ENCODE measurements at places on chromosomes 11 and 22.
A peak's percentile ranks its signal among the peaks of the same experiment; 100 is the strongest.

DNA sequence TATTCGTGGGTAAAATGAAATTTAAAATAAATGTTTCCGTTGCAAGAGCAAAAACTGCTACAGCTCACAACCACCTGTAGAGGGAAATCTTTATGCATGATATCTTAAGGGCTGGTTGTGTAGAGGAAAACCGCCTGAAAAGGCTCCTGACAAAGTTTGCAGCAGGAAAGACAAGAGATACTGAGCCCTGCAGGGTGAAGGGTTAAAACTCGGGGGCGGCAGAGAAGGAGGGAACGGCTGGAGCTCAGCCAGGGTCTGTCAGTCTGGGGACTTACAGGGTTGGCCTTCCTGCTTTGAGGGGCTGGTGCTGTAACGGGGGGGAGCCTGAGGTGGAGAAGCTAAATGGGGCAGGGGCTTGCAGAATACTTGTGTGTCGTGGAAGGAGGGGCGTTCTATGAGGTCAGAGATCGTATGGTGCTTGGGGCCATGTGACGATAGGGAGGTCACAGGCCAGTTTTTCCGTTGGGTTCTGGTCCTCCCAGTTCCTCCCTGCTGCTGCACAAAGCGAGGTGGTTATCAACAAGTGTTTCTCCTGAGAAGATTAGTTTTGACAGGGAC, 122.9 kb upstream of the HSD17B12 start:
- no peak for DNase-seq

- DNase-seq, result no peak
These were observed 19.9 kb downstream of the ARAP1 start for GRCh38 chr11:72732329-72732728.

DNA sequence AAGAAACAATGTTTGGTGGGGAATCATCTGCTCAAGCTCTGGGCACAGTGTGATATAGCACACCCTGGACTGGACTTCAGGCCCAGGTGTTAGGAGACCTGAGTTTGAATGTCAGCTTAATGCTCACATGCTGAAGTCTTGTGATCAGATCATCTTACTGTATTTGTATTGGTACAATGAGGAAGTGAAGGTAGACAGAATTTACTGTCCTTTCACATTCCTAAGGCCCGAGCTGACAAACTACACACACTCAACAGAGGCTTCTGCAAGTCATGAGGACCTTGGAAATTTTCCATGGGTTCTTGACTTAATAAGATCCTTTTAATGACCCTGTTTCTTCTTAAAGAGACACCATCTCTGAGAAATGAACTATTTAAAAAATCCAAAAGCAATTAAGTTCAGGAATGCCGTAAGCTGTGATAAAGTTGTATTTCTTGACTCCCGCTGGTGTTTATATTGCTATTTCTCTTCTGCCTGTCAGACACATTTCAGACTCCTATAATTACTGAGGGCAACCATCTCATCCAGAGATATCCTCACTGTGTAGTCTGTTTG, 802.0 kb downstream of the DLG2 start:
- DNase-seq, result no peak

DNA sequence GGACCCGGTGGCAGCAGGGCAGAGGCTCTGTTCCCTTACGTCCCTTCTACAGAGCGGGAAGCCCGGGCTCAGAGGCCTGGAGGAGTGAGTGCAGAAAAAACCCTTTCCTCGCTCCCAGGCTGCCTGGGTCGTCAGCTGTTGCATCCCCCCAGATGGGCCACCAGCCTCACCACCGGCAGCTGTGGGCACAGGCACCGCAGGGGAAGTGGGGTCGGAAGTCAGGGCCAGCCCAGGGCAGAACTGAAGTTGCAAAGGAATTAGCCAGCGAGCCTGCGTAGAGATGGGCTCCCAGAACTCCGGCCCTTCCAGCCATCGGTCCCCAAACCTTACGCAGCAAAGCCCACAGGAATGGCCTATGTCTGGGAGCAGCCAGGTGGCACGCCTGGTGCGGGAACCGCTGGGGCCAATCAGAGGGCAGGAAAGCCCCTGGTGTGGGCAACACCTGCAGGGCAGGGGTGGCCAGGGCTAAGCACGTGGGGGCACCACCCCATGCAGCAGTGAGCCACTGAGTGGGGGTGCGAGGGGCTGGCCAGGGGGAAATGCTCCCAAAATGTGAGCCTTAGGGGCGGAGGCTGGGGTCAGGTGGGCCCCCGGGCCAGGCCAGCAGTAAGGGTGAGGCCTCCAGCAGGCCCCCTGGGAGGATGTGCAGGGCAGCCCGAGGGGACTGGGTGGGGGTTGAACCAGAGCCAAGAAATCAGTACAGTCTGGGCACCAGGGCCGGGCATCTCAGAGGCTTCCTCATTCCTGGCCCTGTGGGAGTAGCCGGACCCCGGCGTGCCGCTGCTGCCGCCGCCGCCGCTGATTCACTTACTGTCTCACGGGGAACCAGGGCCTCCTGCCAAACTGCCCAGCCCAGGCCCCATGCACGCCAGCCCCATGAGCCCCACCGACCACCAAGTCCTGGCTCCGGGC, 58.2 kb downstream of the WNT7B start:
- DNase-seq, result peak; percentile 80

DNA sequence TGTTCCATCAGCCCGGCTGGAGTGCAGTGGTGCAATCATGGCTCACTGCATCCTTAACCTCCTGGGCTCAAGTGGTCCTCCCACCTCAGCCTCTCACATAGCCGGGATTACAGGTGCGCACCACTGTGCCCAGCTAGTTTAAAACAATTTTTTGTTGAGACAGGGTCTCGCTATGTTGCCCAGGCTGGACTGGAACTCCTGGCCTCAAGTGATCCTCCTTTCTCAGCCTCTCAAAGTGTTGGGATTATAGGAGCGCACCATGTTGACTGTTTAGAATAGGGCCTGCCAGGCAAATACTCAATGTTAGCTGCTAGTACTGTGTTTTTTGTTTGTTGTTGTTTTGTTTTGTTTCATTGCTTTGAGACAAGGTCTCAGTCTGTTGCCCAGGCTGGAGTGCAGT, 66.4 kb downstream of the ARHGAP8 start:
- DNase-seq, result no peak

GRCh38 chr22:30861688-30862552, 106.7 kb downstream of the MORC2 start:
- no peak for DNase-seq

- no peak for DNase-seq
These were observed 512.0 kb downstream of the OPCML start for GRCh38 chr11:133020372-133020714.

DNA sequence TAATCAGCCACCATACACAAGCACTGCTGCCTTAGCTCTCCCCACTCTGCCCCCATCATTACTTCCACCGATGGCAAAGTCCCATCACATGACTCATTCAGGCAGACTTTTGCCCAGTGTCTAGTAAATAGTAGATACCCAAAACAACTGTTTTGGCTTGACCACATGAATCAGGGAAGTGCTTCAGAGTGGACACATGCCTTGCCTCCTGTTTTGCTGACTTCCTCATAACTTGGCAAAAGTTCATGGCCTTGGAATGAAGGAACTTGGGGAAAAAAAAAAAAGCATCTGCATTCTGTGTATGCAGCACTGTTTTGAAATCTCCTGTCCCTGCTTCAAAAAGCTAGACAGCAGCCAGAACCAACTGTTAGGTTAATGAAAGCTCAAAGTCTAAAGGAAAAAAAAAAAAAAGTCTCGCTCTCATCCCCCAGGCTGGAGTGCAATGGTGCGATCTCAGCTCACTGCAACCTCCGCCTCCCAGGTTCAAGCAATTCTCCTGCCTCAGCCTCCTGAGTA, 335.3 kb downstream of the FAM181B start:
- peak; percentile 14 for DNase-seq

GRCh38 chr11:66470015-66470414, 3.3 kb downstream of the PELI3 start:
- DNase-seq, result peak; percentile 15

- no peak for DNase-seq
These were observed 100.1 kb downstream of the DBX1 start for GRCh38 chr11:20060181-20060580.

- DNase-seq, result no peak
These were observed 11.6 kb downstream of the MYRF start for GRCh38 chr11:61763930-61764605.
